ENCODE measurements at places on chromosomes 3 and 15.

- DNase-seq: no peak
These were observed 42.0 kb downstream of the BFSP2 start for GRCh38 chr3:133441867-133442270.

- no peak for DNase-seq
These were observed 19.4 kb downstream of the ZPLD1 start for GRCh38 chr3:102454181-102454580.

- DNase-seq: no peak
These were observed 29.1 kb upstream of the ST6GAL1 start for GRCh38 chr3:186901135-186901734.

- DNase-seq: no peak
These were observed 73.6 kb upstream of the MDFIC2 start for GRCh38 chr3:70386043-70386442.

GRCh38 chr15:94584833-94585244 is 353.5 kb downstream of the MCTP2 start:
- DNase-seq: no peak

- DNase-seq: no peak
These were observed 850.0 kb downstream of the CADM2 start for GRCh38 chr3:85808755-85809154.

DNA sequence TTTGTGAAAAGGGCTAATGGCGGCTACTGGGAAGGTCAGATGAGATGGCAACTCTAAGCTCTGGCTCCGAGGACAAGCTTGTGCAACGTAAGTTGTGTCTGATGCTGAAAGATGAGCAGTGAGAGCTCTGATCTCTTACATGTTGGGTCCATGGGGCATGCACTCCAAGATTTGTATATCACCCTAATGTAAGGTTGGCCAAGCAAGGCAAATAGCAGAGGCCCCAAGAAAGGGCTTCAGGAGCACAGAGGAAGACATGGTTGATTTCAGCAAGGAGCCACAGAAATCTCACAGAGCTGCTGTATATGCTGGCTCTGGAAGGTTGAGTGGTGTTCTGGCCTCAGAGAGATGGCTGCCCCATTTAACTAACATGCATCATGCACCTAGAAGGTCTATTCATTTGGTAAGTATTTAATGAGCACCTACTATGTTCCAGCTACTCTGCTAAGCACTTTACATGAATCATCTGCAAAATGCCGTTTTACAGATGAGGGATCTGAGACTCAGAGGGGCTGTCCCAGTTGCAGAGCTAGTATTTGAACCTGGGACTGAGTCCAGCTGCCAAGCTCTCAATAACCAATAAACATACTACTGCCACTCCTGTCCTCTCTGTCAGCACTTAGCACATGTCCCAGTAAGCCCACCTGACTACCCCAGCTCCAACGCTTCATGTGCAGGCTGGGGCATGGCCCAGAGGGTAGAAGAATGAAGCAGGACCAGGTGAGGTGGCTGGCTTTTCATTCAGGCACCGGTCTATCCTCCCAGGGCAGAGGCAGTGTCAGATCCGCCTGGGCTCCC is 27.8 kb upstream of the ATP2B2 start:
- DNase-seq: no peak

DNA sequence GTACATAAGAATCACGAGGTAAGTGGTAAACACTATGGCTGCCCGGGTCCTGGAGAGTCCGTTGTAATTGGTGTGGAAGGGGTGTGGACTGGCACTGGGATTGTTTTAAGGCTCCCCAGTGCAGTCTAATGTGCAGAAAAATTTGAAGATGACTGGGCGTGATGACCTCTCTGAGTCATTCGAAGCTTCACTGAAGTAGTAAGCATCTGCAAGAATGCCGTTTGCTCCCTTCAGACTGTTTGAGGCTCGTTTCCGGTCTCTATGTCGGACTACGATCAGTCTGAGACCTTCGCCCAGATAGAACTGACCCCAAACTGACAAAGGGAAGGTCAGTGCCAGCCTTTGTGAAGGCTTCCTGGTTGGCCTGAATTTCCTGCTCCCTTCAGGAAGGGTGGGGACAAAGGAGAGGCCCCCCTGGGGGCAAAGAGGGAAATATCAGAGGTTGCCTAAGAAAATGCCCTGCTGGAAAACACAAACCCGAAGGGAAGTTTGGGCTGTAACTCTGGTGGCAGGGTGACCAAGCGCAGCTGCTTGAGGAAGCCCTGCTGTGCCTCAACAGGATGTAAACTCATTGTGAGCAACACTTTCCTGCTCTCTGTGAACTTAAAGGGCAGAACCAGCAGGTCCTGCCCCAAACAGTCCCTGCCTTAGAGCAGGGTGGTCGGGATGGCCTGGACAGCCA is 34.6 kb downstream of the BTD start:
- DNase-seq: no peak

- no peak for DNase-seq
These were observed 133.7 kb upstream of the POU1F1 start for GRCh38 chr3:87410110-87410509.

DNA sequence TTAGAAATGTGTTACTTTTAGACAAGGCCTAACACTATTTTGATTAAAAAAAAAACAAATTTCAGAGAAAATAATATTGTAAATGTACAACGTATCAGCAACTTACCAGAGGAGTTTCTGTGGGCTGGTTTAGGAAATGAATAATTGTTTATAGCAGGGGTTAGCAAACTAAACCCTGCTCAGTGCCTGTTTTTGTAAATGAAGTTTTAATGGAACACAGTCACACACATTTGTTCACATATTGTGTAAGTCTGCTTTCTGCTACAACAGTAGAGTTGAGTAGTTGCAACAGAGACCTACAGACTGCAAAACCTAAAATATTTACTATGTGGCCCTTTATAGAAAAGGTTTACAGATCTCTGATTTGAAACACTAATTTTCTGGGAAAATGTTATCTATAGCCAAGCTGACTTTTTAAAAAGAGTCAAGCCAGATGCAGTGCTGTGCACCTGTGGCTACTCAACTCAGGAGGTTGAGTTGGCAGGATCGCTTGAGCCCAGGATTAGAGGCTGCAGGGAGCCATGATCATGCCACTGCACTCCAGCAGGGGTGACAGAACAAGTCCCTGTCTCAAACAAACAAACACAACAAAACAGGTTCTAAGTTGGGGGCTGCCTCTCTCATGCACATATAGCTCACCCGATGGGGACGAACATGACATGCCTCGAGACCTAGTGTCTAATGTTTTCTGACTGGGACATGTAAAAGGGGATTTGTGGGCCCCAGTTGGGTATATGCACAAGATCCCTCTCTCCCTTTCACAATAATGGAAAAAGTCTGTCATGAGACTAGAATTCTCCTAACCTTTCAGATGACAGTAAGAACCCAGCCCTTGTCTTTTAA is 182.5 kb downstream of the TNIK start:
- no peak for DNase-seq

Measured in nucleus accumbens (tissue), 56 donors.